ENCODE measurements at places on chromosomes 7 and 10.

GRCh38 chr10:114329634-114330365 is 74.5 kb downstream of the AFAP1L2 start:
- DNase-seq: no peak

- DNase-seq: peak; percentile 94
These were observed 95.5 kb upstream of the ZMIZ1 start for GRCh38 chr10:78972947-78973900.

GRCh38 chr10:48818081-48818480 is 121.6 kb downstream of the LRRC18 start:
- no peak for DNase-seq

DNA sequence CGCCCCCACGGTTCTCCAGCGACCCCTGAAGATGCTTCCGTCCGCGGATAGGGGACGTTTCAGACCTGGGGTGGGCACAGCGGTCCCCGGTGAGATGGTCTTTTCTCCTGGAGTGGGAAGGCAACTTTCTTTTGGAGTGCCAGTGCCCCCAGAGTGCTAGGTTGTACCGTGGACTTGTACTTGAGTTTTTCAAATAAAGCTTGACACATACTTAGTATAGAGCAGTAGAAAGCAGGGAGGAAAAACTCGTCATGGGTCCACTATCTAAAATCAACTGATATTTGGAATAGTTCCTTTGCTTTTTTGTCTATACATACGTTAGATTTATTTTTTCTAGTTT is 28.4 kb downstream of the RBM20 start:
- DNase-seq: no peak

DNA sequence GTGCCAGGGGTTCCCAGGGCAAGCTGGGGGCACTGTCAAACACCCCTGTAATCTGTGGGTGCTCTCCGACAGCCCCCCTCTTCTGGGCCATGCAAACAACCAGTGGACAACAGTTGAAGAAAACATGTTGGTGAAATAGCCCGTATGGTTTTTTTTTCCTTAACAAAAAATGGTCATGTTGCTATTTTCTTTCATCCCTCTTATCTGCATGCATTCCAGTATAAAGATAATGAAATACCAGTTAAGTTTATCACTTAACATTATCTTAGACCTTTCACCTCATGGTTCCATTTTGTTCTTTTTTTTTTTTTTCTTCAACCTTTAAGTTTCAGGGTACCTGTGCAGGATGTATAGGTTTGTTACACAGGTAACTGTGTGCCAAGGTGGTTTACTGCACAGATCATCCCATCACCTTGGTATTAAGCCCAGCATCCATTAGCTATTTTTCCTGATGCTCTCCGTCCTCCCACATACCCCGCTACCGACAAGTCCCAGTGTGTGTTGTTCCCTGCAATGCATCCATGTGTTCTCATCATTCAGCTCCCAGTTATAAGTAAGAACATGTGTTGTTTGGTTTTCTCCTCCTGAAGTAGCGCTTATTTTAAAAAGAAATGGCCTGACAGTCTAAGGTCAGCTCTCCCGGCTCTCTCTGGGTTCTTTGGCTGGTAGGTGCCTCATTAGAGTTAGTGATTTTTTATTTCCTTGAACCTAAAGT is 110.1 kb downstream of the NRP1 start:
- no peak for DNase-seq

- DNase-seq: no peak
These were observed 79.2 kb downstream of the GNAI1 start for GRCh38 chr7:80213814-80214213.

DNA sequence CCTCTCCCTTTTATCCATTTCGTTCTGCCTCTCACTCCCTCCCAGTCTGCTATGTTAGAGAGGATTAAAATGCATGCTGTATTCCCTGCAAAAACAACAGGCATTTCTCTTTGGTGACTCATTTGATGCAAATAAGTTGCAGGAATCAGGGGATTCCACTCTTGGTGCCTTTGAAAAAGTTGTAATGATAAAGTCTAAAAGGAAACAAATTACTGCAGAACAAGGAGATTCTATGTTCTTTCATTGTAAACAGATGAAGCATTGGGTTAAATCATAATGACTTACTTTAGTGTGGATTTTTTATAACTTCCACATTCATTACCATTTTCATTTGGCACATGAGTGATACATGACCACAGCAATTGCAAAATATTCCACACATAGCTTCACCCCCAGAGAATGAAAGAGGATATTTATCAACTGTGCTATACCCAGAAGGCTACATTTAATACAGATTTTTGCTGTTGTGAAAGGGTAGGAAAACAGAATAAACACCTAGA is 33.4 kb upstream of the ABLIM1 start:
- peak; percentile 77 for DNase-seq

- DNase-seq: no peak
These were observed 194.3 kb downstream of the CYP26A1 start for GRCh38 chr10:93268021-93268420.

GRCh38 chr10:49700997-49701396 is 21.5 kb downstream of the C10orf53 start:
- no peak for DNase-seq

- DNase-seq: no peak
These were observed 804.1 kb upstream of the IGFBP3 start for GRCh38 chr7:46725136-46725535.

GRCh38 chr7:112942981-112943380 is 143.6 kb downstream of the GPR85 start:
- DNase-seq: no peak

All from COLO829 (cell line).